H1 (cell line): ENCODE measurements at places on chromosomes 7 and 10. TPM values are rescaled to one million over a fixed set of nuclear protein-coding genes. Genes with fewer than 3 reads are reported as not detected.

- DNase-seq: no peak
These were observed 23.6 kb upstream of the CREB3L2 start for GRCh38 chr7:138025215-138026186.

DNA sequence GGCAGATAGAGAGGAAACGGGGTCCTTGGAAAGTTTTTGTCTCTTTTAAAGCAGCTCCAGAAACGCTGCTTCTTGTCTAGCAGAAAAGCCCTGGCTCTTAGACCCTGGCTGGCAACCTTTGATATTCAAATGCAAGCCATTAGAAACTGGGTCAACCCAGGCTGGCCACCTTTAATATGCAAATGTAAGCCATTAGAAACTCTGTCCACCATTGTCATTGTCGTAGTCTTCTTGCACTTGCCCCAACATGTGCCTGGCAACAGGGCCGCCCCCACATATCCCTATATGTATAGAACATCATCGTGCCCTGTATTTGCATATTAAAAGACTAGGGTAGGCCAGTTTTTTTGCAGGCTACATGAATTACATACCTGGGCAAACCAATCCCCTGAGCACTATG, 621.3 kb upstream of the DPP6 start:
- peak; percentile 60 for DNase-seq

GRCh38 chr7:128726059-128726736, 13.0 kb upstream of the CALU start:
- no peak for DNase-seq

DNA sequence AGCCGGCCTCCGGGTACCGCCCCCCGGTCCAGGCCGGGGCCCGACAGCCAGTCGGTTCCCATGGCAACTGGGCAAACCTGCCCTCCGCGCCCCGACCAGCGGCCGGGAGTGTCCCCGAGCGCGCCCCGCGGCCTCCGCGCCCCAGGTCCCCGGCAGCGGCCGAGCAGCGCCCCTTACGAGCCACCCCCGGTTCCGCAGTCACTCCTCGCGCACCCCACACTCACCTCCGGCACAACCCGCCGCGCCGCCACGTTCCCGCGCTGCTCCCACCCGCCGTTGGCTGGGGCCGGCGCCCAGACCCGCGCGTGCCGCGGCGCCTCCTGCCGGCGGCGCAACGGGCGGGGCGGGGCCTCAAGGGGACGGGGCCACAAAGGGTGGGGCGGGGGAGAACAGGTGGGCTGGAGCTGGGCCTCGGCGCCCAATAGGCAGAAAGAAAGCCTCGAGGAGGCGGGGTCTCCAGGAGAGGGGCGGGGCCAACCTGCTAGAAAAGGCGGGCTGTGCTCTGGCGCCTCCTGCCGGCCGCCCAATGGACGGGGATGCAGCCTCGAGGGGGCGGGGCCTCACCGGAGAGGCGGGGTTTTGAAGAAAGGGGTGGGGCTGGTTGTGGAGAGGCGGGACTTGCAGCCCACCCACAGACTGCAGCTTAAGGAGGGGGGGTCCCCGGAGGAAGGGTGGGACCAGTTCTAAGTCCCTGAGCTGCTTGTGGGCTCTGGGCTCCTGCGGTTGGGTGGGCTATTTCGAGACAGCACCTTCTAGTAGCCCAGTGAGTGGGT, at the start of gene RADIL:
RADIL (minus strand) TSS at position 345 of the 773 bp plus-strand sequence. CDS start 5,577 bp downstream, outside the sequence.
- DNase-seq: peak; percentile 84

- no peak for DNase-seq
These were observed 12.7 kb upstream of the DOCK1 start for GRCh38 chr10:126892226-126893175.

DNA sequence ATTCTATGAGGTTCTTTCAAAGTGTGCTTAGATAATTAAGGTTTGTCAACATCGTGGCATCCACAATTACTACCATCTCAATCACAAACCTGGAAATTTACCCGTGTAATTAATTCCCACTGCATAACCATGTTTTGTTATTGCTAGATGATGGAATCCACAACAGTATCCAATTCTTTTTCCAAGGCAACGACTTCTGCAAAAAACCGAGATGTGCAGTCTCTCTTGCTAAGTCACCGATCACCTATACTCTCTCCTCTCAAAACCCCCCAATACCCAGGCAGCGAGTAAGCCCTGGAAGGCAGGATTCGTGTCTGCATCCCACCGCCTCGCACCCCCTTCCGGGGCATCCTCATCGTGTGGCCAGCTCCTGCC, 678 bp upstream of the EIF4H start:
- DNase-seq: no peak

GRCh38 chr10:101772017-101772894, 3.7 kb downstream of the FGF8 start:
- no peak for DNase-seq

DNA sequence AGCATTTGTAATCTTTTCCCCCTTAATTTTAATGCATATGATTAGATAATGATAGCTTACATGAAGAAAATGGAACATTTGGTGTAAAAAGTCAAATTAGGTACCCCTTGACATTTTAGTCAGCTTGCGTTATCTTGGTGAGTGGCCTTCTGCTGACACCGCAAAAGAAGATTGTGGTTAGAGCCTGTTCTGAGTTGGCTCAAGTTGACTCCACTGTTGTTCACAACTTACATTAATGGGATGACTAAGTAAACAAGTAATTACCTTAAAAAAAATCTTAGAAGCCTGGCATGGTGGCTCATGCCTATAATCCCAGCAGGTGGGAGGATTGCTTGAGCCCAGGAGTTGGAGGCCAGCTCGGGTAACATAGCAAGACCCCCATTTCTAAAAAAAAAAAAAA, 24.2 kb downstream of the TRRAP start:
- DNase-seq: no peak

GRCh38 chr10:95841661-95842498, 65.9 kb upstream of the CC2D2B start:
- DNase-seq: peak; percentile 15

DNA sequence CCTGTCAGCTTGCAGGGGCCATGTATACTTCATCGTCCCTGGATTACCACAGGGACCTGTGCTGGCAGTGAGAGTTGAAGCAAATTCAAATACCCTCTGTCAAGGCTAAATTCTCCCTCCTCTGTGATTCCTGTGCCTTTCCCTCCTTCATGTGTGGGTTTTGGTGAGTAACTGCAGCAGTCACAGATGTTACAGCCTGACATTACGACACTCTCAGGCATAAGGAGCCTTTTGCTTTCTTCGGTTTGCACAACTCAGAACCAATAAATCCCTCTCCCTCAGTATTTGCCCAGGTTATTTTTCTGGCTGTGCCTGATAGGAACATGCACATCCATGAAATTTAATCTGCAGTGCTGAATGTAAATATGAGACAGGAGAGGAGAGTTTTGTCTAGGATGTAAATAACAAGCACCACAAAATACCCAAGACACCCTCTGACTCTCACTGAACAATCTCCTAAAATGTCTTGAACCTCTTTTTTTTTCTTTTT, 997.2 kb upstream of the GHITM start:
- no peak for DNase-seq

DNA sequence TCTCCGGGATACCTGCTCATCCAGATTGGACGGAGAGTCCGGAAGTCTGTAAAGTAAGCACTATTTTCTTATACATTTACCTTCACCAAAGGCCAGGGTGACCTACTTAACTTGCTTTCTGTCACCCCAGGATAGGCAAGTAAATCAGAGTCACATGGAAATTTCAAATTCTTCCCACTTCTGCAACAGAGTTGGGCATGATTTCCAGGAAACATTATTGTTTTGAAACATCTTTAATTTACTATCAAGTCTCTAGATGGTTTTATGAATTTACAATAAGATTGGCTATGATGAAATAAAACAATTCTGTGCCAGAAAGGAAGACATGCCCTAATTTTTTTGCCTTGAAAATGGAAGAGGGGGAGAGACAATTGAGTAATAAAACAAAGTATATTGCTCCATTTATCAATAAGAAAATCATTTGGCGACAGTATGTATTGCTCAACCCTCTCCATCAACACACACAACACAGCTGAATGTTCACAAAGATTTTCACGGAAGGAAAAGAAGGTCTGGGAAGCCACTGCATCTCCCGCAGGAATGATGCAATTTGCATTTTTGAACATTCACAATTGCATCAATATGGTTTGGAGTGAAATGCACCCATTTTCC, 702.8 kb downstream of the PARD3 start:
- no peak for DNase-seq

DNA sequence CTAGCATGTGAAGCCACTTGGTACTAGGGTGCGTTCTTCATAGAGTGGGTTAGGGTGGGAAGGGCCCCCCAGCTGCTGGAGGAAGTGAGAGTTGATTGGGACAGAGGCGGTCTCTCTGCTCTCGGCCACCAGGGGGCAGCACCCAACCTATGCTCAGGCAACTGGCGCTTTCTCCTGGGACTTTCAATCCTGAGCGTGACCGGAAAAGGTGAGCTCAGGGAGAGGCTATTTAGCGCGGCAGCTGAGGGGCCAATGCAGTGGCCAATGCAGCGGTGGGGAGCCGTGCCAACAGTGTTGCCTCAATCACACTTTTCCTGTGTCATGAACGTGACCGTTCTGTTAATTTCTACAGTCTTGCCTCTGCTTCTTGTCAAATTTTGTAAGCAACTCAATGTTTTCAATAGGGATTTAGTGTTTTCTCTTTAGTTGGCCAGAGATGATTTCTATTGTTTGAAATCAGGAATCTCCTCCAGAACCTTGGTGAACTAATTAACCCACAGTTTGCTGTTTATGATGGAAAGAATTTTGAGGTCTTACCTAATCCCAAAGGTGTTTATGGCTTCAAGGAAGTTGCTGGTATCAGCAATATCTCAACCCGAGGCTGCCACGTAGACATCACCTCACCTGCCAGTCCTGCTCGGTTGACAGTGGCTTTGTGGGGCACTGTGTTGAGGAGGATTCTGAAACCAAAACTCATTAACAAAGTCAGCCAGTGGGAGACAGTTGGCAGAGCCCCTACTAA, 67.9 kb upstream of the PDZD8 start:
- peak; percentile 93 for DNase-seq

DNA sequence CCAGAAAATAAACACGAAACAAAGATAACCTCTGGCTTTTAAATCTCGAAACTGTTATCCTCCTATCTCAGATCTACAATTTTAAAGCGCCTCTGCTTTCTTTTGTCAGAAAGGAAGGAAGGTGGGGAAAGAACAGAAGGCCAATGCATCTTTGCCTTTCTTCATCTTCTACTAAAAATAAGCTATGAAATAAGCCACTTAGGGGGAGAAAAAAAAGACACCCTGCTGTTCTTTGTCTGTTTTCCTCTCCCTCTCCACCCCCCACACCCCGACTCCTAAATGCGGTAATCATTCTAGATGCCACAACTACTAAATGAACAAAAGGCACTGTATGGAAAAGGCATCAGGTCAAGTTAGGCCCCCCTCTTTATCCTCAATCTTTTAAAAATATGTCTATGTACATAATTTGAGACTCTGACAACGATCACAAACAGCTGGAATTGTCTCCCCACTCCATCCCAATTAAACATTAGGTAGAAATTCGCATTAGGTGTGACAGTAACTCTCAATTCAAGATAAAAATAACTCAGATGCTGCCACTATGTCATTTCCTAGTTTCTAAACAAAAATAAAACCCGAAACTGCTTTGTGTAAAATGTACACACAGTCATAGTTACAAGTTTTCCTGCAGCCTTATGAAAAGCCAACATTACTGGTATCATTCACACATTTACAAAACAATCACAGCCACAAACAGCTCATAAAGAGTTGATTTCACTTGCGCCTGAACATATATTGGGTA, 2.4 kb downstream of the UBE2H start:
- DNase-seq: no peak

DNA sequence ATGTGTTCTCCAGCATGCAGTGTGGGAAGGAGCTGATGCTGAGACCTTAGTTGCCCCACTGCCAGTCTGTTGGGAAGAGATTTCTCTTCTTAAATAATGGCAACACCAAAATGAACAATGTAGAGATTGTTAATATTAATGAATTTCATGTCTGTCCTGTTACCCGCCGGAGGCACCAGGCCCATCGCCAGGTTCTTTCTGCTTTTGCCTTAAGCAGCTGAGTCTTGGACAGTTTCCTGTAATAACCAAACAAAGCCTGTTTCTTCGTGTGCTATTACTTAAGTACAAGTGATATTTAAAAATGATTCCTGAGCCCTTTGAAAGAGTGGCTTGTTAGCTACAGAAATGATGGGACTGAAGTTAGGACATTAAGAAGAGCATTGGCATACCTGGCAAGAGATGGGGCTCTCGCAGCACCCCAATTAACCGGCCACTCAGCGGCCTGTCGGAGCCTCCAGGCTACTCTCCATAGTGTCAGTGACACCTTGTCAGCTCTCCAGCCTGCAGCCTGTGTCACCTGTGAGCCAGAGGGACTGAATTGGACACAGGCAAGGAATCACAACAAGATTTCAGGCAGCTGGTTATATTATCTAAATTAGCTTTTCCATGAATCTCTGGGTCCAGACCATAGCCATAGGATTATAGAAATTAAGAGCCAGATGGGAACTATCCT, 142.0 kb downstream of the CELF2 start:
- no peak for DNase-seq

DNA sequence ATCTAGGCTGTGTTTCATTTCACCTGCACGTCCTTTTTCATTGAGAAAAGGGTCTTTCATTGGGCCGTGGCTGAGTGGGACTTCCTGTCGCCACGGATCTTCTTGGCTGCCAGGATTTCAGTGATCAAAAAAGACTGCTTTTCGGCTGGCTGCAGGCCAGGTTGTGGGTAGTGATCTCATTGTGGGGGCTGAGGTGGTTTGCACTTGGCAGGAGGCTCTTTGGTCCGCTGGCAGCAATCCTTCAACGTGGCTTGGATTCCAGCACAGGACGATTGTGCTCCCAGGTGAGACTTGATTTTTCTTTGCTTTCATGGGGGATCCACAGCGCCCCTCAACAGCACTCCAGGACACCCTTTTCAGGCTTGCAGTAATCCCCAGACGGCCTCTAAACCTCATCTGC, 29.0 kb upstream of the ZNF273 start:
- DNase-seq: no peak

DNA sequence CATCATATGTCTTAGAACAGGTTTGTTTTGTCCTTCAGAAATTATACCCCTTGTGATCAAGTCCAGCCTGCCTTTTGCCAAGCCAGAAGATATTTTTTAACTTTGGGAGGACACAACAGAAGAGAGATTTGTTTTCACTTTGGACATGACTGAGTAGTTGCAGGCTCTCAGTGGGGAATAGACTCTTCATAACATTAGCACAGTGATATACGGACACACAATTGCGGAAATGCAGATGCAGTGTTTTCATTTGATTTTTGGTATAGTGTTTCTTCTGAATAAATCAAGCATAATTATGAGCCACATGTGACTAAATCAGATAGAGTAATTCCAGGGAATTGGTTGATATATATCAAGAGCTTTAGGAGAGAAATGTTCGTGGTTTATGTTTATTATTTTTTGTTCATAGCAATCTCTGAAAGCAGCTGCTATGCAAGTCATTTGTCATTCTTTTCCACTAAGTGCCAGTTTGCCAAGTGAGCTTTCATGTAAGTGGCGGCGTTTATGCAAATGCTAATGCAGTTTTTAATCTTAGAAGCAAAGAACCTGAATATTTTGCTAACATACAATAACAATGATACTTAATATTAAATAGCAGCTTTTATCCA, 69.6 kb upstream of the HDAC9 start:
- DNase-seq: no peak

GRCh38 chr7:122507591-122507990, 191.3 kb downstream of the RNF133 start:
- no peak for DNase-seq

OR2A5 gene
- not detected in 2 replicates for total RNA-seq

VIM gene
- 372 and 377 TPM in 2 replicates for total RNA-seq

PRTFDC1 gene
- 6.6 and 8.0 TPM in 2 replicates for total RNA-seq

BICC1 gene
- 0.73 and 1.0 TPM in 2 replicates for total RNA-seq

C10orf53 gene
- total RNA-seq: not detected in 2 replicates

FBXL13 gene
- 1.2 and 2.8 TPM in 2 replicates for total RNA-seq

TACC2 gene
- total RNA-seq: 46.6 and 48.5 TPM in 2 replicates

ZNF853 gene
- total RNA-seq: 5.5 and 5.7 TPM in 2 replicates

IGF2BP3 gene
- 190 and 193 TPM in 2 replicates for total RNA-seq
